Central memory CD4-positive, alpha-beta T cell (primary cell): ENCODE measurements at places on chromosomes 3 and 15.

GRCh38 chr3:133763797-133764683 lies 17.8 kb downstream of the TF start:
- DNase-seq, result no peak

DNA sequence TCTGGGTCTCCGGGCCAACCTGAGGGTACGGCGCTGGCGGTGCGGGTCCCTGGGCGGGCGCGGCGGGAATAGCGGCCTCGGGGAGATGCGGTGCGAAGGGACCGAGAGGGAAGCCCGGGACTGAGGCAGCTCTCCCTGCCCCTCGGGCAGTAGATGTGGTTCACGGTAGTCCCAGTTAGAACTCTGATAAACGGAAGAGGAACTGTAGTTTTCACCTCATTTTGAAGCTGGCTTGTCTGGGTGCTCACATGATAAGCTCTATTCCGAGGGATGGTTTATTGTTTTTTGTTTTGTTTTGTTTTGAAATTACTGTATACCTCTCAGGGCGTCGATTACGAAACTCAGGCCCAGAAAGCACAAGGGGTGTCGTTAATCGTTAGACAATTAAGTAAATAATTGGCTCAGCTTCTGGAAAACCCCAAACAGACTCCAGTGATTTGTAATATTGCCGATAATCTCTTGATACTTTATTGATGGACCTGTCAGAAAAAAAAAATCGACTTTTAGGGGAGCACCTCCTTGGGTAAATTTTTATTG lies 413 bp downstream of the NUSAP1 start:
- DNase-seq, result no peak

GRCh38 chr15:74631935-74632560 lies 16.4 kb downstream of the CLK3 start:
- DNase-seq, result peak; percentile 34

DNA sequence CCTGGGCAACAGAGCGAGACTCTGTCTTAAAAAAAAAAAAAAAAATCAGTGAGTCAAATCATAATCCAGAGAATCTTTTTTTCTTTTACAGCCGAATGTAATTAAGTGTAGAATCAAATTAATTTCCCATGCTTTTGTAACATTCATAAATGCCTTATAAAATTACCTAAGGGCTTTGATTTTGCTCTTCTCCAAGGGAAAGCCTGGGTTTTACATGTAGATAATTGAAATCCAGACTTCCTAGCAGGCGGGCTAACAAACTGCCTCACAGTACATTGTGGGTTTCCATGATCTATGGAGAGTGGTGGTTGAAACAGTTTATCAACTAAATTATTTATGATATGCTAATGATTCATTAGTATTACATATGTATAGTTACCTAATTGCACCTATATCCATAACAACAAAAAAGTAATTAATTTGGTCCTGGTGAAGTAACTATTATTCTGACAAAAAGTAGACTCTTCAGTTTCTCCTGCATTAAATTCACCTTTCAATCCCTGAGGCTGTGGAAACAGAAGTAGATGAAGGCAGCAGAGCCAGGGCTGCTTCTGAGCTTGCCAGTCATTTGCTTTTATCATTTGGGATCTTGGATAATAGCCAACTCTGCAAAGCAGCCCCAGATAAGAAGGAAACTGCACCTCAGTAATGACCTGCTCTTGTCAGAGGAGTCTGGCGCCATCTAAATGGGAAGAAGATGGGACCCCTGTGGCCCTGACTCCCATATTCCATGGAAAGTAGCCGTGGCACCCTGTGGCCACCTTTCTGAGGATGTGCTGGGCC lies 9.5 kb downstream of the CCR9 start:
- DNase-seq, result no peak

- DNase-seq, result no peak
These were observed 519.2 kb downstream of the NAALADL2 start for GRCh38 chr3:175378348-175378747.

DNA sequence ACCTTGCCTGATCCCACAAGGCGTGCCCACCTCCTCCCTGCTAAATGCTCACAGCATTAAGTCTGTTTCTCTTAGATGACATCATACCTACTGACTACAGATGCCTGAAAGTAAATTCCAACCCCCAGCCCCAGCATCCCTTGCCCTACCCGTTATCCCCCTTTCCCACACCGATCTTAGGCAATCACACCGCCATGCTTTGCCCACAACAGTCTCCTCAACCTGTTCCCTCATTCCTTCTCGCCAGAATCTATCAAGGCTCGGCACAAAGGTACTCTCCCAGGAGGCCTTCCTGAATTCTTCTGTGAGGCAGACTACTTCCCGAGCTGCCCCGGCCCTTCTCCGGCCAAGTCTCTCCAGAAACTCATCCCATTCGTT lies 789 bp upstream of the SEC61A1 start:
- DNase-seq, result no peak

DNA sequence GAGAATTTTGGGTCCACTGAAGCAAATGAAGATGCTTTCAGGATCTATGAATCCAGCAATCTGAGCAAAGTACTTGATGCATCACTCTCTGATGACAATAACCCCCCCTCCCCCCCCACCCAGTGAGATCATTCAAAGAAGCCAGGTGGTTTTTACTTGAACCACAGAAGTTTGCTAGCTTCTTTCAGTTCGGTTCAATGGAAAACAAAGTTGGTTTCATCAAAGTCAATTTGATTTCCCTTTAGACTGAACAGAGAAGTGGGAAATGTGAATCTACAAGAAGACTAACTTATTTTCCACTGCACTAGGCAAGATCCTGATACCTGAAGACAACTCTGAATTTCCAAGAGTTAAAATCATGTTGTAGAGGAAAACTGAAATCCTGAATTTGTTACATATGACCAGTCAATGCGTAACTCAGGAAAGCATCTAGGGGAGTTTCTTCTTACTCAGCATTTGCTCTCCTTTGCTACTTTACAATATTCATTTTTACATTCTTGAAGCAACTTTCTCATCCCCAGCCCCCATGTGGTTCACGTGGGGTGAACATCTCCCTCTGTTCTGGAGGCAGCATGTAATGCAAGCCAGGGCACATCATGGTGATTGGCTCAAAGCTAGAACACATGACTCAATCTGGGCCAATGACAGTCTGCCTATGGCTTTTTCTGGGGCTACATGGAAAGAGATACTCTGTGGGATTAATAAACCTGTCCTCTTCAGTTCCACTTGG lies 572.6 kb downstream of the FOXP1 start:
- DNase-seq, result peak; percentile 75

- no peak for DNase-seq
These were observed 737.4 kb downstream of the ZNF385D start for GRCh38 chr3:21013566-21013965.

DNA sequence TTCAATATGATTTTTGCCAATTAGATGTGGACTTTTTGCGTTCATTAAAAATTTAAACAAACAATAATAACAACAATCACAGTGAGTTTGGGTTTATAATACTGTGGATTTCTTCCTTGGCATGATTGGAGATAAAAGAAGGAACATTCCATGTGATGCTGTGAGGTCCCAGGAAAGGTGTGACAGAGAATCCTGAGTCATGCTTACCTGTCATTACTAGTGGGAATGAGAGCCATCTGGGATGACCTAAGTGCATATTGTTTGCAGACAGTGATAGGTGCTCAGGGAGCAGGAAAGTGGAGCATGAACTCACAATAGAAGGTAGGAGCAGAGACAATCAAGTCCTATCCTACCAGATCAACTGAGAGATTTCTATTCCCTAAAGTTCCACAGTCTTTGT lies 766.5 kb upstream of the CFAP20DC start:
- no peak for DNase-seq

DNA sequence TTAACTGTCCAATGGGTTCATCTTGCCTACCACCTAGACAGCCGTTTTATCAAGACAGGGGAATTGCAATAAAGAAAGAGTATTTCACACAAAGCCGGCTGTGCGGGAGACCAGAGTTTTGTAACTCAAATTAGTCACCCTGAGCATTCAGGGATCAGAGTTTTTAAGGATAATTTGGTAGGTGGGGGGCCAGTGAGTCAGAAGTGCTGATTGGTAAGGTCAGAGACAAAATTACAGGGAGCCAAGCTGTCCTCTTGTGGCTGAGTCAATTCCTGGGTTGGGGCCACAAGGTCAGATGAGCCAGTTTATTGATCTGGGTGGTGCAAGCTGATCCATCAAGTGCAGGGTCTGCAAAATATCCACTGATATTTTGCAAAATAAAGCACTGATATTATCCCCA lies 29.9 kb upstream of the GPD1L start:
- DNase-seq, result no peak

DNA sequence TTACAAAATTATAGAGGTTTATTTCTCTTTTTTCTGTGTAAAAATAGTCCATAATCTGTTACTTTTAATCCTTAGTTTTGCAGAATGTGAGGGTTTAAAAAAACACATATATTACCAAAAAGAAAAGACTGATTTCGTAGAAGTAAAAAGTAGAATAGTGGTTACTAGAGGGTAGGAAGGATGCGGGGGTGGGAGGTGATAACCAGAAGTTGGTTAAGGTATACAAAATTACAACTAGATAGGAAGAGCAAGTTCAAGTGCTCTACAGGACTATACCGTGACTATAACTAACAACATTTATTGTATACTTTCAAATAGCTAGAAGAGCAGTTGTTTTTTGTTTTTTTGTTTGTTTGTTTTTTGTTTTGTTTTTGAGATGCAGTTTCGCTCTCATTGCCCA lies 16.1 kb downstream of the CASR start:
- DNase-seq, result no peak

DNA sequence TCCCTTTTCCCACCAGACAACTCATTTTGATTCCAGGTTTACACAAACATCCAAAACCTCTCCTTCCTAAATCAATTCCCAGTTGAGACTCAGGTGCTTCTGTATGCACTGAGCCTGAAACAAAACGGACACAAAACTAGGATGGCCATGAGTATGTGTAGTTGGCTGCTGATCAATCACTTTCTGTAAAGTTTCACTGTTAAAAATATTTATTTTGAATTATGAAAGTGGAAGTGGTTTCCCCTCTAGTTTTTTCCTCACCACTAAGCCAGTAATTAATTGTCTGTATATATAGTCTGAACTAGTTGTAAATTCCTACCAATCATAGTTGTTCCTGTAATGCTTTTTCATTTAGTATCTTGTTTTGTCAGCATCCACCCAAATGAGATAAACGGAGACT lies 51.7 kb upstream of the TSPAN3 start:
- no peak for DNase-seq

DNA sequence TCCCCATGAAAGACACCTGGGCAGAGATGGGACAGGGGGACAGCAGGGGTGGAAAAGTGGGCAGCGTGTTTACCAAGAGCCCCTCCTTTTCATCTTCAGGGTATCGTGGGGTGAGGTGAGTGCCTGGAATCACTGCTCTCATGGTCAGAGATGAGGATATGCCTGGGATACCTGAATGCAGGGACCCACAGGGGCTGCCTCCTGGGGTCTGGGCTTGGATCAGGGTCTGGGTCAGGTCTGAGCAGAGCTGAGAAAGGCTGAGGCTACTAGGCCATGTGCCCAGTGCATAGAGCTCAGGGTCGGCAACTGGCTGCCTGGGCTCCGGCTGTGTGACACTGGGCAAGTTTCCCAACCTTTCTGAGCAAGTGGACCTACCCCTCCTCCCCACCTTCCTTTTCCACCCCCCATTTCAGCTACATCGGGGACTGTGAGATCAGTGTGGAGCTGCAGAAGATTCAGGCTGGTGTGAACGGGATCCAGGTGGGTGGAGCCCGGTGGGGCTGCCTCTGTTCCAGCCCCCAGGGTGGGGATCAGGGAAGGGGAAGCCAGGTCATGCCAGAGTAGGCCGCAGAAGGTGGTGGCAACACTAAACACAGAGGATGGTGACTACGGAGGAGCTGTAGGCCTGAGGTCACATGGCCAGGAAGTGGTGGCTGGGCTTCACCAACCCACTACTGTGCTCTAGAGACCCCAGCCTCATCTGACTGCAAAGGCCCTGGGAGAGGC lies 24.5 kb downstream of the ESYT3 start:
- DNase-seq, result no peak

- DNase-seq, result no peak
These were observed 10.7 kb upstream of the IGDCC3 start for GRCh38 chr15:65388306-65389080.

GRCh38 chr15:67134067-67134838 lies 68.9 kb downstream of the SMAD3 start:
- DNase-seq, result peak; percentile 83

- no peak for DNase-seq
These were observed 122.1 kb upstream of the TMEM108 start for GRCh38 chr3:132916096-132916495.

- DNase-seq, result no peak
These were observed 155.7 kb downstream of the KLF13 start for GRCh38 chr15:31482122-31482922.

DNA sequence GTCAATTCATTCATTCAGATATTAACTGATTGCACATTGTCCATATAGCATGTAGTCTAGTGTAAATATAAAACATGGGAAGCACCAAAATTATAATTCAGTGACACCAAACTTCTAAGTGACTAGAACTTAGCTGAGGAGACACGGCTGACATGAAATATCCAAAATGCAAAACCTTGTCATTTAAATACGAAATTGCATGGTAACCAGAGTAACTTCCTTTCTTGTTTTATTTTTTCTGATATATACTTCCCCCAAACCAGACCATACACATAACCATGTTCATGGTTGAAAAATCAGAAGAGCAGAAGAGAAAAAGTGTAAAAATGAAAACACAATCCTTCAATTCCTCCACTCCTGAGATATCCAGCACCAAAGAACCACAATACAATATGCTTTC lies 38.0 kb downstream of the CBLB start:
- no peak for DNase-seq

DNA sequence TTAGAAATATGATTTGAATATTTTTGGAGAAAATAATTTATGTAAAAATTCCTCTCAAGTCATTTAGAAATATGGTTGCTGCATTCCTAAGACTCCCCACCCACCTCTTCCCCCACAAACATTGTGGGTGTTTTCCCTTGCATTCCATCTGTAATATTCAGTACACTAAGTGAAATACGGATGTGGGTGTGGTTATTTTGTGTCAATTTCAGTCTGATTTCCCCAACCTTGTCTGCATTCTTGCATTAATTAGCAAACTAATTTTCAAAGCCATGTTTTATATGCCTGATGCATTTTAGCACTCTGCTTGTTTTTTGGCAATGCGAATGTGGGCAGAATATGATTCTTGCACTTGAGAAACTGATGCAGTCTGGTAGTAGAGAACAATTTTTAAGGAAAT lies 408.3 kb upstream of the RGMA start:
- no peak for DNase-seq

DNA sequence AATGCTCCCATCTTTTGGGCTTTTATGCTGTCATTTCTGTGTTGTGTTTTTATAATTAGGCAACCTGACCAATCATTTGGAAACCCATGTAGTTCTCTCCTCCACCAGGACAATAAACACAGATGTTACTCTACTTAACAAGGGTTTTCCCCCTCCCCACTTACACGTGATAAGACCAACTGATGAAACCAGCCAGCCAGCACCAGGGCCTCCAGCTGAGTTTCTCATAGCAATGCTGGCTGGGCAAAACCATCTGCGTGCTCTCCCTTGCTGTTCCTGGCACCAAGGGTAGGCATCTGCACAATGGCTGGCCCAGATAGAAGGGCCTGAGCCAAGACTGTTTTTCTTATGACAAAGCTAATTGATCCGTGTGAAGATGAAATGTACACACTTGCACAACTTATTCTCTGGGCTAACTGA lies 310.4 kb downstream of the PLCL2 start:
- no peak for DNase-seq

GRCh38 chr3:13108861-13109260 lies 35.6 kb upstream of the IQSEC1 start:
- no peak for DNase-seq

GRCh38 chr3:42228796-42229195 lies 37.2 kb downstream of the CCK start:
- no peak for DNase-seq

- DNase-seq, result no peak
These were observed 25.6 kb upstream of the CFAP161 start for GRCh38 chr15:81108427-81108826.
